ELR (cell line): ENCODE measurements at places on chromosomes 11 and 22.

GRCh38 chr11:45848654-45849081 is 1.4 kb downstream of the CRY2 start:
- no peak for DNase-seq

GRCh38 chr22:17401728-17402127 is 32.5 kb downstream of the CECR2 start:
- DNase-seq, result no peak

GRCh38 chr11:120510406-120511115 is 987 bp upstream of the GRIK4 start:
- no peak for DNase-seq

- no peak for DNase-seq
Measured at GRCh38 chr11:35802672-35803071, 140.1 kb downstream of the TRIM44 start.

GRCh38 chr11:115682101-115682500 is 177.9 kb upstream of the CADM1 start:
- no peak for DNase-seq

GRCh38 chr11:10623797-10624761 is 55.6 kb upstream of the LYVE1 start:
- peak; percentile 42 for DNase-seq

DNA sequence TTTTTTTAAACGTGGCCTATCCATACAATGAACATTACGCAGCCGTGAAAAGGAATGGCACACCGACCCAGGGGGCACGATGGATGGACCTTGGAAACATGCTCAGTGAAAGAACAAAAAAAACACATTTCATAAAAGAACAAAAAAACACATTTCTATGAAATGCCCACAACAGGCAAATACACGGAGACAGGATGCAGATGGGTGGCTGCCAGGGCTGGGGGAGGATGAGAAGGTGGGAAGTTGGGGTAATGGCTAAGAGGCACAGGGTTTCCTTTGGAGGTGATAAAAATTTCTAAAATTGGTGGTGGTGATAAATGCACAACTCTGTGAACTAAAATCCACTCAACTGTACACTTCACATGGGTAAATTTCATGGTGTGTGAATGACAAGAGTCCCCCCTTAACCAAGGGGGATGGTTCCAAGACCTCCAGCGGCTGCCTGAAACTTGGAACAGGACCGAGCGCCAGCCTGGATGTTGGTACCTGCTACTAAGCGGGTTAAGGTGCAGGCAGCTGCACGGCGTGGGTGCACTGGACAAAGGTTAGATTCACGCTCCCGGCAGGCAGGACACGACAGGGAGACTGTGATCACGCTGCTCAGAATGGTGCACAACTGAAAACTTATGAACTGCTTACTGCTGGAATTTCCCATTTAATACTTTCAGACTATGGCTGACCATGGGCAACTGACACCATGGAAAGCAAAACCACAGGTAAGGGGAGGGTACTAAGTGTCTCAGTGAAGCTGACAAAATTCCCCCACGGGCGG is 16.5 kb downstream of the BRD1 start:
- DNase-seq, result no peak
